Astrocyte of the spinal cord (primary cell): ENCODE measurements at places on chromosomes 13 and 19.

GRCh38 chr13:97478247-97478646, 44.3 kb downstream of the RAP2A start:
- no peak for DNase-seq

DNA sequence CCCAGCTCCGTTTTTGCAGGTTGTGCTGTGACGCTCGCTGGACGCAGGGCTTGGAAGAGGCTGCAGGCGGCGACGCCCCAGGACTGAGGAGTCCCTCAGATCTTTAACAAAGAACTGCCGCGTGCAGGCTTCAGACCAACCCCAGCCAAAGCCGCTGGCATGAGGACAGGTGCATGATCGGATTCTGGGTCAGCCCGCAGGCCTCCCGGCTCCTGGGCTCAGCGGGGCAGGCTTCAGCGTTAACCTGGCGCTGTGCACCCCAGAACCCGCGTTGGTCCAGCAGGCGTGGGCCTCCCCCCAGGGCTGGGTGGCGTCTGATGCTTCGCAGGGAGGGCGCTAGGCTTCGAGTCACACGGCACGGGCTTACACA, 920 bp upstream of the TIMM13 start:
- DNase-seq = no peak

GRCh38 chr19:6767081-6767356, 216 bp downstream of the SH2D3A start:
- no peak for DNase-seq

DNA sequence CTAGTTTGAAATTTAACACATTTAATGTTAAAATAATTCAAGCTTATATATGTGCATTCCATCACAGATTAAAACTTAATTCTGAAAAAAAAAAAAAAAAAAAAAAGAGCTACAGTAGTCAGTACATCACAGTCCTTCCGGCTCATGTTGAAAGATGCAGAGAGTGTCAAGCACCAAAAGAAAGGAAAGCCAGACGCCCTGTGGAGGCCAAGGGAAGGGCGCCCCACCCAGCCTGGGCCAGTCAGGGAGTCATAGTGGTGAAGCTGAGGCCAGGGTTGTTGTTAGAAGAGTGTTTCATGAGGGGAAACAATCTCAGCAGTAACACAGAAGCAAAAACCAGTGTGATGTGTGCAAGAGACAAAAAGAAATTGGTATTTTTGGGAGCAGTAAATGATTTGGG, 375.3 kb downstream of the MTUS2 start:
- no peak for DNase-seq

GRCh38 chr19:16375157-16375935, 50.7 kb downstream of the KLF2 start:
- DNase-seq = no peak

DNA sequence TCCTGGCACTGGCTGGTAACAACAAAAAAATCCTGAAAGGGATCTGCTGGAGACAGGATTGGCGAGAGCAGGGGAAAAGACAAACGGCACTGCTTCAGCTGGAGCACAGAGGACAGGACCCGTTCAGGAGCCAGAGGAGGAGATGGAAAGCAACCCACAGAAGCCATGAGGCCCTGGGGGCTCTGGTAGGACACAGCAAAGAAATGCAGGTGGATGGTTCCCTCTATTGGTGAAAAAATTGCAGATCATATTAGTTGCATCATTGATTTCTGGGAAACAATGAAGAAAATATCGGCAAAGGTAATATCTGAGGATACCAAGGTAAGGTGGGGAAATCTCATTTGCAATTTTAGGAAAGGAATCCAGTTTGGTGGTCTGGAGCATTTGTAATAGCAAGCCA, 25.7 kb upstream of the TPP2 start:
- DNase-seq = no peak

- no peak for DNase-seq
Measured at GRCh38 chr13:29582171-29582570, 13.3 kb downstream of the SLC7A1 start.

DNA sequence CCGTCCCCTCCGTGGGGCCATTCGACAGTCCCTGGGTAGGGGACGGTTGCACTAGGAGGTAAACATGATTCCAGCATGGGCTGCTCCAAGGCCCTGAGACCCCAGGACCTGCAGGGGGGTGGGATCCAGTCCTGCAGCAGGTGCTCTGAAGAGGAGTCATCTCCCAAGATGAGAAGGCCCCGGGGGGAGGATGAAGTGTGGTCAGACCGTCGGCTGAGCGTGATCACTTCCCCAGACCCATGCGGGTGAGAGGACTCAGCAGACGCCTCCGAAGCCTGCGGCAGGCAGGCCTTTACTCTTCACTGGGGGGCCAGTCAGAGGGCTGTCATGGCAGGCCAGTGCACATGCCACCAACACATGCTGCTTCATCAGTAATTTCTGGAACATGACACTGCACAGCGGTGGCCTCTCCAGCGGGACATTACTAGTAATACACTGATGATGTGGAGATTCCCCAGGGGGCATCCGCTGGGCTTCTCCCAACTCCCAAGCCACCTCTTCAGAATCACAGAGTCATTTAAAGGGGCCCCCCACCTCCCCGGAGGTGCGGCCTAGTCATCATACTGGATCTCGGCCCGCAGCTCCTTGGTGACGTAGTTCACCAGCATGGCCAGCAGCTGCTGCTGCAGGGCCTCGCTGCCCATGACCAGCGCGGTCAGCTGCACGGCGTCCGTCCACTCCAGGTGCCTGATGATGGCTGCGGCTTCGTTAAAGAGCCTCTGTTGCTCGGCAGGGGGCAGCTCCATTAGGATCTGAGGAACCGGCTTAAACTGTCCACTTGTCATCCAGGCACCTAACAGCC, 12.7 kb downstream of the C19orf12 start:
- no peak for DNase-seq

- DNase-seq = no peak
Measured at GRCh38 chr13:42968906-42969305, 23.1 kb downstream of the EPSTI1 start.

DNA sequence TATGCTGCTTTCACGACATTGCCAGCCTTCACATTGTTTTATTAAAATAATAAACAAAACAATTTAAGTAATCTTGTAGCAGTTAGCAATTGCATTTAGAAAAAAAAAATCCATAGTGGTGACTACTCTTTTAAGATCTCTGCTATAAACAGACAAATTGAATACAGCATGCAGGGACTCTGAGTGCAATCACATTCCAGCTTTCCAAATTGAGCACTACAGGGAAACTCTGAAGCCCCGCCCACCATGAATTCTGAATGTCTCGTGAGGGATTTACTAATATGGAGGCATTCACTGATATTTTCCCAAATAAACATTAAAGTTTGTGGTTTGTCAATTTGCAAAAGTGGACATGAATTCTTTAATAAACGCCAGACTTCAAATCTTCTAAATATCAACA, 698.8 kb downstream of the LIG4 start:
- no peak for DNase-seq

DNA sequence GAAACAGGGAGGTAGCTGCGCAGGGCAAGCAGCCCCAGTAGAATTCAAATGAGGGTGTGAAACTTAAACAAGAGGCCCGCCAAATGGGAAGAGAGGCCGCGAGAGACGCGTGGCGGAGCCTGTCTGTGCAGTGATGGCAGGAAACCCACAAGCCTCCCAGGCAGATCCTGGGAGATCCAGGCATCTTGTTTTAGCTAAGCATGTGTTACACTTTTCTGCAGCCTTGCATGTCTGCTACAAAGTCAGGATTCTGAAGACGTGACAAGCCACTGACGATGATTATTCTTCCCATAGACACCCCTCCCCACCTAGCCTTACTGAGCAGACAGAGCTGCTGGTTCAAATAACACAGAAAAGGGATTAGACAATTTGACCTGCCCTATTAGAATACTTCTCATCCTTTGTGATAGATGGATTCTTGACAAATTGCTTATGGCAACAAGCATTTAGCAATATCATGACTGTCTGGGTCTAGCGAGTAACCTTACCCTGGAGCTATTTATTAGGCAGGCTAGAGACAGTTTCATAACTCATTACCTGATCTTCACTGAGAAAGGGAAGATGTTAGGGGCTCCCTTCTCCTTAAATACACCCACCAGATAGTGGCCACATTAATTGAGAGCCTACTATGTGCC, 185.2 kb upstream of the IRS2 start:
- DNase-seq = no peak

DNA sequence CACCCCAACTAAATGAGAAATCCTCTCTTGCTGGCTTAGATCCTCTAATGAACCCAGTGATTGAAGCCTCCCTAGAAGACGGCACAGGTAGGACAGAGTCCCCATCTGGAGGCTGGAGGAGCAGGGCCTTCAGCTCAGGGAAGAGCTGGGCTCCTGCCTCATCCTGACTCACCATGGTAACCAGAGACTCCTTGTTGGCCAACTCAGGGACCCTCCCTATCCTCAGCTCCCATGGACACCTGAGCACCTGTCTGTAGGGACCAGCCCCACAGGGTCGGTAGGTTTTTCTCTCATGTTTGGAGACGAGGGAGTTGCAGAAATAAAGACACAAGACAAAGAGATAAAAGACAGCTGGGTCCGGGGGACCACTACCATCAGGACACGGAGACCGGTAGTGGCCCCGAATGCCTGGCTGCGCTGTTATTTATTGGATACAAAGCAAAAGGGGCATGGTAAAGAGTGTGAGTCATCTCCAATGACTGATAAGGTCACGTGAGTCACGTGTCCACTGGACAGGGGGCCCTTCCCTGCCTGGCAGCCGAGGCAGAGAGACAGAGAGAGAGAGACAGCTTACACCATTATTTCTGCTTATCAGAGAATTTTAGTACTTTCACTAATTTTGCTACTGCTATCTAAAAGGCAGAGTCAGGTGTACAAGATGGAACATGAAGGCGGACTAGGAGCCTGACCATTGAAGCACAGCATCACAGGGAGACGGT, 26.6 kb downstream of the SIGLEC7 start:
- DNase-seq = no peak

DNA sequence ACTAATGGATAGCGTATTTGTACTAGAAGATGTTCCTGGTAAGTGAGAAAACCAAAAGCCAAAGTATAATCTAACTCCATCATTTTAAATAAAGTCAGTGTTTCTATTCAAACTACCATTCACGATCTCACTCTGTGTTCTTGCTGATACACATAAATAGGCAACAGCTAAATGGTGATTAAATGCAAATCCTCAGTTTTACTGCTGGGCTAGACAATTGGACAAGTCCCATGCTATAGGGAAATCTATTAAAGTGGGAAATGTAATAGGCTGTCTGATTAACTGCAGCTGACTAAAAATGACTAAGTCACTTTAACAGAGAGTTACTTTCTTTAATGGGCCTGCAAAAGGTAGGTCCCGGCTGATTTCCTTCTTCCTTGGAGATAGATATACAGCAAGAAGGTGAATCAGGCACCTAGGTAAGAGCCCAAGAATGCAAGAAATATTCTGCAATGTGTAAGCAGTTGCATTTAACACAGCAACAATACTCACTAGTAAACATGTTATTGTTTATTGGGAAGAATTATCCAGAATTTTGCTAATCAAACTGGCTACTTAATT, 298.4 kb downstream of the SLITRK6 start:
- DNase-seq = no peak

- no peak for DNase-seq
Measured at GRCh38 chr13:31875134-31875533, 135.8 kb downstream of the RXFP2 start.

- DNase-seq = no peak
Measured at GRCh38 chr19:38952395-38953165, 21.8 kb downstream of the MRPS12 start.

DNA sequence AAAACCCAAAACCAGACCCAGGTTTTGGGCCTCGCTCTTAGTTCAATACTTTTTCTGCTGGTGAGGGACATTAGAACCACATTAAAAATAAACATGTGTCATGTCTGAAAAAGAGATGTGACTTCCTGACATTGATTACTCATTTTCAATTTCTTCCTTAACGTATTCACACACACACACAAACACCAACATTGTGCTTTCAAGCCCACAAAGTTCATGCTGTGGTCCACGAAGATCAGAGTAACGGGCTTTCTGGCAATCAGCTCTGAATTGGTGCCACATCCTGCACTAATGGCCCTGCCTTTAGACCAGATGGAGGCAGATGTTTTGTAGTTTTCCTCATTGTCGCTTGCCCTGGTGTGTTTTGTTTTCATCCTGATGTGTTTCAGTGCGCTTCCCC, 47.9 kb upstream of the POMP start:
- DNase-seq = no peak

DNA sequence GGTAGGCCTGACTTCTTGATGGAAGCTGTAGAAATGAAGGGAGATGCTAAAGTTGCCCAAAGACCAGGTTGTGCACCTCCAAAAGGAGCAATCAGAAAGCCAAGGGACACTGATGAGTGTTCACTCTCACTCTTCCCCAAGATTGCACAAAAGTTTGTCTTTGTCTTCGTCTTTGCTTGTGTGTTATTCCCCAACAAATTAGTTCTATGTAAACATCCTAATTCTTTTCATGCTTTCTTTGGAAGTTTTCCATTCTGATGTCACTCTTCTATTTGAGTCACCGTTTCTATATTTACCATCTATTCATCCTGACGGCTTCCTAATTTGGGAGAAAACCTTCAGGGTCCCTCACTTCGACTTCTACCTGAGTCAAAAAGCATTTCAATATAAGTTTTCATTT, 3.7 kb upstream of the TMEM272 start:
- peak; percentile 15 for DNase-seq
